Bladder microvascular endothelial cell (primary cell): ENCODE measurements at places on chromosomes 16 and 17. TPM values are rescaled to one million over a fixed set of nuclear protein-coding genes. Genes with fewer than 3 reads are reported as not detected.

Gene CACNG5
- not detected in 2 replicates for total RNA-seq

Gene METTL2A
- total RNA-seq: 13.4 and 18.8 TPM in 2 replicates

Gene ZNF286A
- 34.2 and 44.1 TPM in 2 replicates for total RNA-seq

Gene C17orf78
- total RNA-seq: not detected in 2 replicates

Gene GAN
- total RNA-seq: 5.2 and 12.2 TPM in 2 replicates

Gene CLDN7
- total RNA-seq: 0.82 and 8.1 TPM in 2 replicates

Gene SEPTIN12
- 0.06 TPM in 1 of 2 replicates, not detected in the other for total RNA-seq

Gene C16orf92
- total RNA-seq: not detected in 2 replicates

Gene TP53TG3B
- total RNA-seq: not detected in 2 replicates

Gene FZD2
- 0.16 and 0.88 TPM in 2 replicates for total RNA-seq

Gene CLEC18A
- total RNA-seq: 0.50 TPM in 1 of 2 replicates, not detected in the other

Gene KIF2B
- not detected in 2 replicates for total RNA-seq

Gene SRSF2
- total RNA-seq: 152 and 230 TPM in 2 replicates

Gene TEX19
- total RNA-seq: not detected in 2 replicates

Gene ARHGDIG
- total RNA-seq: 0.13 TPM in 1 of 2 replicates, not detected in the other

Gene PIPOX
- 2.3 and 2.8 TPM in 2 replicates for total RNA-seq

Gene DNAH9
- total RNA-seq: not detected in 2 replicates

Gene CD300LD
- not detected in 2 replicates for total RNA-seq

Gene KRT33A
- not detected in 2 replicates for total RNA-seq

Gene ABCA10
- total RNA-seq: 0.65 and 1.2 TPM in 2 replicates

Gene ITGAD
- not detected in 2 replicates for total RNA-seq

Gene WSCD1
- total RNA-seq: 27.6 and 35.3 TPM in 2 replicates

Gene CES1
- total RNA-seq: 0.16 TPM in 1 of 2 replicates, not detected in the other
